GM12878 (cell line): ENCODE measurements at places on chromosomes 4 and X. TPM values are rescaled to one million over a fixed set of nuclear protein-coding genes. Genes with fewer than 3 reads are reported as not detected.

FAM149A gene
- 0.38 and 0.53 TPM in 2 replicates for total RNA-seq

GRCh38 chrX:108020631-108021030 is 24.2 kb upstream of the VSIG1 start:
- no peak for DNase-seq

FAM47E gene
- not detected in 2 replicates for total RNA-seq

EXOC1L gene
- total RNA-seq = not detected in 2 replicates

GRCh38 chr4:189497516-189497915 is 443.2 kb upstream of the FRG1 start:
- no peak for DNase-seq

GRCh38 chr4:54233277-54233696 is 4.2 kb downstream of the PDGFRA start:
- DNase-seq = no peak

DNA sequence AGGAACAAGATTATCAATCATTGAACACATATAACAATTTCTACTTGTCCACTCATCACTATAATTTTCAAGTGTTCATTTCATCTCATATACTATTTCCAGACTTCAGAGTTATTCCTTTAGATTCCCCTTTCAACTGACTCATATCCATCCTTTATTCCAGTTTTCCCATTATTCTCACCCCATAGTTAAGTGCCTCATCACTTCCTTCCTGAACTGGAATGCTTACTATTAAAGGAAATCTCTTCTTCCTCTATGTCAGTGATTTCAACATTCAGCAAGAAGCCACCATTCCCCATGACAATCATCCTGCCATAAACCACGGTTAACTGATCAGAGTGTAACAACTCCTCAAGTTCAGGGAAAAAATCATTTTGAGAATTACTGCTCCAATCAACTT is 198.9 kb downstream of the FBXO8 start:
- no peak for DNase-seq

DNA sequence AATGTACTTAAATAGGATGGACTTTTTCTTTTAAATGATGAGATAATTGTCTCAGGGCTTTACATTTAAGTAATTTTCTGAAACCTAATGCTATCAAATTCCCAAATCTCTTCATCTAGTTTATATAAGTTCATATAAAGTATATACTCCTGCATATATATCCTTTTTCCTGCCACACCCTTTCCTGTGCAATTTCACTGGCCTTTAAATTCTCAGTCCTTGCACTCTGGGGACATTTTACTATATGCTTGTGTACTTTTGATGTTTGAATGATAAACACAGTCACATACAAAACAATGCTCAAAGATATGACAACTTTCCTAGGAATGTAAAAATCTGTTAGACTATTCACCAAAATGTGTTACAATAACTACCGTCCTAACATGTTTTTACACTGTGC is 60.1 kb downstream of the NDST4 start:
- DNase-seq = no peak

SUPT20HL1 gene
- total RNA-seq = not detected in 2 replicates

TLR3 gene
- total RNA-seq = not detected in 2 replicates

DNA sequence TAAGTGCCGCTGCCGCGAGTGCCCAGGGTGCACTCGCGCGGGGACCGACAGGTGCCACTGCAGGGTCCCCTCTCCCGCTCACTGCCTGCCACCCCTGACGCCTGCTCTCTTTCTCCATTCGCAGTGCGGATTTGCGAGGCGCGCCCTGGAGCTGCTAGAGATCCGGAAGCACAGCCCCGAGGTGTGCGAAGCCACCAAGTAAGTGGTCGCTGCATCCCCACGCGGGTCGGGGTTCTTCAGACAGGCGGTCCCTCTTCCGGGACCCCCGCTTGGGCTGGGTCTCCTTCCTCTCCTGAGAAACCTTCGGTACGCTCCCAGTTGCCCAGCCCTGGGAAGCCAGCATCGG is 547 bp downstream of the GUCY1A1 start:
- DNase-seq = no peak

GRCh38 chr4:55468724-55469123 is 73.0 kb downstream of the TMEM165 start:
- no peak for DNase-seq

GRCh38 chr4:38600575-38600974 is 63.4 kb upstream of the KLF3 start:
- no peak for DNase-seq

NWD2 gene
- total RNA-seq = not detected in 2 replicates

GRCh38 chr4:103892586-103892985 is 172.8 kb upstream of the TACR3 start:
- no peak for DNase-seq

DNA sequence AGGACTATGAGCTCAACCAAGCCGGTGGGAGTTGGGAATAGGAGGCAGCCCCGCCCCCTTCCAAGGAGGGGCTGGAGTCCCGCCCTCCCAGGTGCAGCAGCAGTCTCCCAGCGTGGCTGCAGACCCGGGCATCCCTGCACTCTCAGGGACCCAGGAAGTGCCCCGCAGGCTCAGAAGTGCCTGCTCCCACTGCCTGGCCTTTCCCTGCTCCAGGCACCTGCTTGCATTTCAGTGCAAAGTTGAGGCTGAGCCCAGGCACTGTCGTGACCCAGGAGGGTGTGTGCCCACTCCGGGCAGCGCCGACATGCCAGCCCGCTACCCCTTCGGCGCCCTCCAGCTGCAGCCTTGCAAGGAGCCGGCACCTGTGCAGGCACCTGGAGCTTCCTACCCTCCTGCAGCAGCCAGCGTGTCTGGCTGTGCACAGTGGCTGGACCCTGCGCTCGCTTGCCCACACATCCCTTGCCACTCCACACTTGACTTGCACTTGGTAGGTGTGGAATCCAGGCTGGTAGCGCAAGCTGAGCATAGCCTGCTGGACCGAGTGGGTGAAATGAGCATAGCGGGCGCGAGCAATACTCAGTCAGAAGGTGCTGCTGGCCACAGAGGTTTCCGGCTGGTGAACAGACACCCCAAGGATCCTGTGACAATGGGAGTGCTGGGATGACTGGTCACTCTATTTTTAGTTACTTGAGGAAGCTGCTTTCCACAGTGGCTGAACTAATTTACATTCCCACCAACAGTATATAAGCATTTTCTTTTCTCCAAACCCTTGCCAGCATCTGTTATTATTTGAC is 236.3 kb downstream of the PCDH10 start:
- no peak for DNase-seq

GRCh38 chr4:168560184-168561180 is 63.6 kb downstream of the PALLD start:
- DNase-seq = no peak

DNA sequence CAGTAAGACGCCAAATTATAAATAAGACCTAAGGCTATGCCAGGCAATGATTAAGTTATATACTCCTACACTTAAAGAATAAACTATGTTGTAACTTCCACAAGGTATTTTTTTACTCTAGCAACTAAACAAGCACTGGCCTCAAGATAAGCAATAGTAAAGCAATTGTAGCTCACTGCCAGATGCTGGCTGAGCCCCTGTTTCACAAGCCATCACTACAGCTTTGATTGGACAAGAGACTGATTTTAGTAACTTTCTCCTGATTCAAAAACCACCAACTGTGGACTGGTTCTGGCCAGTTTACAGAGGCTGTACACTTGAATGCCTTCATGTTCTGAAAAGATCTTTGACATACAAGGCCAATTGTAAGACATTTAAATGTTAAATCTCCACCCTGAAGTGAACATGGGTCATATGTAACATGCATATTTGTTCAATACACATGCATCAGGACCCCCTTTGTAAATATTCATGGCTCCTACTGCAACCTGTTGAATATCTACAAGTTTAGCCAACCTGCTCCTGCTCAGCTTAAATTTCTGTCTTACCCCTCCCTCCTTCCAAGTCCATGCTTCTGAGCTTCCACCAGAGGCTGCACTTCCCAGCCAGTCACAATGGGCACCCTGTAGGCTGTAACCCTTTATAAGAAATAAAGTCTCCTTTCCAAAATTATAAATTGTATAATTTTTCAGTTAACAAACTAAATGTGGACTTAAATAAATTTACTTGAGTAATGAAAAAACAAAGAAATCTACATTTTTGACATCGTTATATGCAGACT is 423.6 kb downstream of the ANKRD50 start:
- no peak for DNase-seq

- no peak for DNase-seq
Observed at GRCh38 chr4:186771624-186772023, 48.0 kb upstream of the FAT1 start.

DNA sequence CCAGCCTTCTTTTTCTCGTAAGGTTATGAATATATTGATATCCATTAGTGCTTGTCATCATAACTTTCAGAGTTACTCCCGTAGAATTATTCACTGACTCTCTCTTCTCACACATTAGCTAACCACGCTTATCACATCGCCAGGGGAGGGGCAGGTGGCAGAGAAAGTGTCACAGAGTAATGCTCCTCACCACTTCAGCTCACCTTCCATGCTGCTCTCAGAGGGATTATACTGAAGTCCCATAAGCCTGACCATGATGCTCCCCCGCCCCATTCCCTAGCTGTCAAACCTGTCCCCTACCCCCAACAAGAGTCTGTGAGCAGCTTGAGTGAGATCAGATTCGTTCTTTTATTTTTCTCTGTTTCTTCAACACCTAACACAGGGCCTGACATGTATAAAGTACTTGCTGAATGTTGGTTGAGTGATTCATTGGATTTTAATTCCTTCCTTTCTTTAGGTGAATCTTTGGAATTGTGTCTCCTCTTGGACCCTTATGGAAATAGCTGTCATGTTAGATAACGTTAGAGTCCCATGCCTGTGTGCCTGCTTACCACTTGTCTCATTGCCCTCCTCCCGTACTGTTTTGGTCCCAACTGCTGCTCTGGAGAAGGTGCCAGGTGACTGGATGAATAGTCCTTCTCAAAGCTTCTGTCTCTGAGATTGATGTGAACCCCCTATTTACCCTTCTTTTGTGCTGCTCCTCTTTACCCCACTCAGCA is 55.1 kb downstream of the RS1 start:
- DNase-seq = no peak

- no peak for DNase-seq
Observed at GRCh38 chr4:13597604-13598003, 29.9 kb downstream of the BOD1L1 start.

GRCh38 chr4:167290678-167291077 is 56.4 kb upstream of the SPOCK3 start:
- DNase-seq = no peak

RHOXF1 gene
- total RNA-seq = not detected in 2 replicates
